ENCODE measurements at places on chromosomes 3 and 15.
A peak's percentile ranks its signal among the peaks of the same experiment; 100 is the strongest.

DNA sequence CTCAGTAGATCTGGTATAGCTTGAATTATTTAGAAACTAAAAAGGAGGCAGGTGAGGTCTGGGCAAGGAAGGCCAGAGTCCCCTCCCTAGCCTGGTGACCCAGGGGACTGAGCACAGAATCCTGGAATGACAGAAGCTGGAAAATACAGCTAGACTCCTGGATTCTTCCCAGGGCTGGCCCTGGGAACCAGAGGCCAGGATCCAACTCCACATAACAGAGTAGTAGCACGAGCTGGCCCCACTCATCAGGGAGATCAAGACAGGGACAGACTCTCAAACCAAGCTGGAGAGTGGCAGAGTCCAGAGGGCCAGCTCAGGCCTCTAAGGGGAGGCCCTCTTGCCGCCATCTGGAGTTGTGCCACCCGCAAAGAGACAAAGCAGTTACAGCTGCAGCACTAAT is 10.7 kb downstream of the VIPR1 start:
- ATAC-seq: no peak

GRCh38 chr3:96190024-96190616 is 624.3 kb upstream of the EPHA6 start:
- no peak for ATAC-seq

GRCh38 chr3:171506743-171507319 is 46.6 kb upstream of the TNIK start:
- peak; percentile 69 for ATAC-seq

DNA sequence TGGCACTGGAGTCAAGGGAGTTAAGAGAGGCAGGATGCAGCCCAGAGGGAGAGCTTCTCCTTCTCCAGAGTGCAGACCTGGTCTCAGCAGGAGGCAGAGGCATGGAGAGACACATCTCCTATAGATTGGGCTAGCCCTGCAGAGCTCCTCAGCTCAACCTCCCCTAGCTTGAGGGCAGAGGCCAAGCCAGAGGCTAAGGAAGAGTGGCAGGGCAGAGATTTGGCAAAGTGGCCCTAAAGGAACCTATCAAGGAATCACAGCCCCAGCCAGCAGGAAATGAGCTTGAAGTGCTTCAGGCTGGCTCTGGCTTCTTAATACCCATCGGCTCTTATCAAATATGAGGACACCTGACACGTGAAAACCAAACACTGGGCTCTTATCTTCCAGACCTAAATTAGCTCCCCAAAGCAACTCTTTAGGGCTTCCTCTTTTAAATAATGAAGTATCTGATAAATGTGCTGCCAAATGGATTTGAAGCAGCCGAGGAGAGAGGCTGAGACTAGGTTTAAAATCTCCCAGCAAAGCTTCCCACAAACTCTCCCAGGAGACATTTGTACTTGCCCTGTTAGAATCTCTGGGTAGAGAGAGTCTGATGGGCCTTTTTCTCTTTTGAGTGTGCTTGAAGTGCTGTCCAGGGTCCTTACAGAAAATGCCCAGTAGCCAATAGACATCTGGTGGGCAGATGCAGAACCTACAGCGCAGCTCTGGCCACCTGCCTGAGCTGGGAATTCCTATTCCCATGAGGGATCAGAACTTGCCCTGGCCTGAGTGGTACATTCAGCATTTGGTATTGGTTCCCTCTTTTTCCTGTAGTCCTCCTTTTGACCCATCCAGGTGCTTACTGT is 271.4 kb downstream of the CLSTN2 start:
- no peak for ATAC-seq

- ATAC-seq: no peak
These were observed 64.9 kb downstream of the DIPK2A start for GRCh38 chr3:144036498-144036897.

GRCh38 chr3:20060974-20061685 is 20.9 kb downstream of the KAT2B start:
- no peak for ATAC-seq

- no peak for ATAC-seq
These were observed 9.6 kb upstream of the BTLA start for GRCh38 chr3:112508860-112509259.

DNA sequence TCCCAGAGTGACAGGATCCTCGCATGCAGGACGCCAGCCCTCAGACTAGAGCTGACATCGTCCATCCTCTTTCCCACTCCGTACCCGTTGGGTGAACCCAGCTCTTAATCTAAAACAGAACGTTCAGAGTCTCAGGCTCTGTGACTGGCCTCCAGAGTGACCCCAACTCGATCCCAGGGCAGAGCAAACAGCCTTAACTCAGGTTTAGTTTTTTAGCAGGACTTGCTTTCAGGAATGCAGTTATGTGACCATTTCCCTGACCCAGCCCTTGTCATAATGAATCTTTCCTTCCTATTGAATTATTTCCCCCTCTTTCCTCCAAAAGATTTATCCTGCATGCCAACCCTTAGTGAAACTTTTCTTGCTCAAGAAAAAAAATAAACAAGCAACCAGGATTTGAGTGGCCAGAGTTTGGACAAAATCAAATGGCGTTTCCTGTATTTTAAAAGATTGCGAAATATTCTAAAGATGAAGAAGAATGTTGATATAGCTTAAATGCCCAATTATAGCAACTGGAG is 47.8 kb upstream of the RARB start:
- ATAC-seq: no peak

GRCh38 chr3:42129014-42129953 is 38.1 kb downstream of the TRAK1 start:
- ATAC-seq: peak; percentile 91

DNA sequence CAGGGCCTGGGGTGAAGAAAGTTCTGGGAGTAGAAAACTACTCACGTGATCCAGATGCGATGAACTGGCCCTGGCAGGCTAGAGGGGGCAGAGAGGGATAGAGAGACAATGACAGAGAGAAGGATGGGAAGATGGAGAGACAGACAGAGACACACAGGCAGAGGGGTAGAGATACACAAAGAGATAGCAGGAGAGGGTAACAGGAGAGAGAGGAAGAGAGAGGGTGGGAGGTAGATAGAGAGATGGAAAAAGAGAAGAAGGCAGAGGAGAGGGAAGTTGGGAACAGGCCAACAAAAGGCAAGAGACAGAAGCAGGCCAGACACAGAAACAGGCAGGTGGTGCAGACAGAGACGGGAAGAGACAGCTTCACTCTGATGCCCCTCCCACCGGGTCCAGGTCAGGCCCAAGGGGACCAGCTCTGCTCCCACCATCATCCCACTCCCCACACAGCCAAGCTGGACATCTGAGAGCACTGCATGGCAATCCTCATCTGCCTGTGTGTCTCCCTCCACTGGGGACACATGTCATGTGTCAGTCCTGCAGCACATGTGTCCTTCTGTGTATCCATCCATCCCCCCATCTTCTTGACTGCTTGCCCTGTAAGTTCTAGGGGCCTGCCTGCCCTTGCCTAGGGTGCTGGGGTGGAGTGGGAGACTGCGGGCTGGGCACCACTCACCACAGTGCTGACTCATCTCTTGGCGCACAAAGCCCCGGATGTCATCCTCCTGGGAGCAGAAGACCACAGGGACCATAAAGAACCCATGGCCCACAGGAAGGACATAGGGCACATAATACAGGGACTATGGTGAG is 2.2 kb upstream of the UCN2 start:
- ATAC-seq: no peak

GRCh38 chr3:141840737-141841544 is 35.5 kb upstream of the ATP1B3 start:
- peak; percentile 94 for ATAC-seq

DNA sequence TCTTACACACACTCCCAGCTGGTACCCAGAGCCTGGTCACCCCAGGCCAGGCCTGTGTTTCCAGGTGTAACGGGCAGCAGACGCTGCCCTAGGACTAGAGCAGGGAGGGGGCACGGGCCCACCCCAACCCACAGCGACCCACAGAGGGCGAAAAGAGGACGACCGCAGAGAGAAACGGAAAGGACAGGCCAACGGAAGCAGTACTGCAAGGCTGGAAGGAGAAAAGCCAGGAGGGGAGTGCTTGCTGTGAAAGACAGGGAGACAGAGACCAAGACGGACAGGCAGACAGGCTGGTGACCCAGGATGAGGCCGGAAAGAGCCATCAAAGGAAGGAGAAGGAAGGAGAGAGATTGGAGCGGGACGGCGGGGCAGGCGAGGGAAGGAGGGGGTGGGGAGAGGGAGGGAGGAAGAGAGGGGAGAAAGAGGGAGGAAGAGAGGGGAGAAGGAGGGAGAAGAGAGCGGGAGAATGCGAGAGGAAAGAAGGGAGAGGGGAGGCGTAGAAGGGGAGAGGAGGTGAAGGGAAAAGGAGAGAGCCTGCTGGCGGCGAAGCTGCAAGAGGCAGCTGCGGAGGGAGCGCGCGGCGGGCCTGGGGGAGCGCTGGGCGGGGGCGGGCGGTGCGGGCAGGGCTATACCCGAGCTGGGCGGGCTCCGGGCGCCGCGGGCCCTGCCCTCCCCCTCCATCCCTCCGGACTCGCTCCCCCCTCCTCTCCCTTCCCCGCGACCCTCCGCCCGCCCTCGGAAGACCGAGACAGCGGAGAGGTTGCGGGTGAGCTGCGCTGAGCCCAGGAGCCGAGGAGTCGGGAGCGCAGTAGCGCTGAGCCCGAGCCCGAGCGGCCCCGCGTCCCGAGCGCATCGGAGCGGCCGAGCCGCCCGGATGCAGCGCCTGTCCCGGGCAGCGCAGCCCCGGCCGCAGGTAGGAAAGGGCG is at the start of gene SLC6A1:
Gene SLC6A1 (plus strand): TSS at position 732 of the 926 bp plus-strand sequence. CDS start 24,464 bp downstream, outside the sequence.
- ATAC-seq: peak; percentile 67

- no peak for ATAC-seq
These were observed 34.7 kb downstream of the SLC28A1 start for GRCh38 chr15:84919106-84919667.

GRCh38 chr3:71117572-71118247 is 465.8 kb downstream of the FOXP1 start:
- ATAC-seq: no peak

GRCh38 chr3:184240384-184241140 is 8.2 kb downstream of the ALG3 start:
- no peak for ATAC-seq

DNA sequence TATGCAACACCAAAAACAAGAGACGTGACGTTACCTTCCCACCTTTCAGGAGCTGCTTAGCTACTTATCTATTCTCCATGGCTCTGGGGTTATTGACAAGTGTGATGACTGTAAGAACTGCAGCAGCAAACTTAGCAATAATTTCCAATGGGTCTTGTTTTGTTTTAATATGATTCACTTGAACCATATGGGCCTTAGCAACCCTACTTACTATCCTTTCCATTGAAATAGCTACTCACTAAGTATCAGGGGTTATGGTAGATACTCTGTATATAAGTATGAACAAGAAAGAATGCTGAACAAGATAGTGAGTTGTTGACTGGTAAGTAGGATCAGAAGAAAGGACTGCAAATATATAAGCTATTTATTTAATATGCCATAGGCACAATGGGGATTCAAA is 69.3 kb upstream of the BBX start:
- ATAC-seq: no peak

DNA sequence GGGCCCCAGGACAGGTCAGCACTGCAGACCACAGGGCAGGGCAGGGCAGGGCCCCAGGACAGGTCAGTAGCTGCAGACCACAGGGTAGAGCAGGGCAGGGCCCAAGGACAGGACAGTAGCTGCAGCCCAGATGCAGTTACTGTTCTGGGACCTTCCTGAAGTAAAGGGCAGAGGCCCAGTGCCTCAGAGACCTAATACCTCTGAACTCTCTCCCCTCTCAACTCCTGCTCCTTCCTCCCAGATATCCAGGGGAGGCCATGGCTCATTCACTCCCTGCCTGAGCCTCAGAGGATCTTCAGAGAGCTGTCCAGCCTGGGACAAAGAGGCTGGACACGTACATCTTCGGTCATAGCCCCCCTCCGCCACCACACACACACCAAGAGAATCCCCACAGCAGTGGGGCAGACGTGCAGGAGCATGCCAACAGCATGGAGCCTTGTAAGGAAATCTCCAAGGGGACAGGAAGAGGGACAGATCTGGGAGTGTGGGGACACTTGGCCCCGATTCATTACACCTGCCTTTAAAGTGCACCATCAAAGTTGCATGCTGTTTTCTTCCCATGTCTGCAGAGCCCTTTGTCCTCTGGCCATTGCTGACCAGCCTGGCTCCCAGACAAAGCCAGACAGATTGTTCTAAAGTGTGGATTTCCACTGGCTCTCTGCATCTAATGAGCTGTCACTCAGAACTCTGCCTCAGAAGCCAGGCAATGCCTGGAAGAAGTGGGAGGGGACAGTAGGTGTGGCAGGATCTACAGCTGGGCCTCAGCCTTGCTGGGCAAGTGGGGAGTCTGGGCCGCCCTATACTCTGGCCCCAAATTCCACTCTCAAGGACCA is 24.2 kb upstream of the BUB1B start:
- peak; percentile 33 for ATAC-seq

GRCh38 chr3:162721736-162722135 is 1225.1 kb downstream of the OTOL1 start:
- ATAC-seq: no peak

DNA sequence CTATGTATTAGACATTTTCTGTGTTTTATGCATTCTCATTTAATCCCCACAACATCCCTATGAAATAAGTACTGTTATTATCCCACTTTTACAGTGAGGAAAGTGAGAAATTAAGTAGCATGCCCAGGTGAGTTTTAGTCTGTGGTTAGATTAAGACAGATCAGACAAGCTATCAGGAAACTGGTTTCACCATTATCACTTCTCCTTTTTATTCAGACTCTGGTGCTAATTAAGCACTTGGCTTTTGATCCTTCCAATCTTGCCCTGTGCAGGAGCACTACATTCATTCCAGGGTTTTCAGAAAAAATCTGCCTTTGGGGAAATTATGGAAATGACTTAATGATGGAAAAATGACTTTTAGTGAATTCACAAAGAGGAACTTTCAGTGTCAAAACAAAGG is 115.2 kb downstream of the TMEM108 start:
- no peak for ATAC-seq

Measured in esophagus mucosa (tissue), 1 donor.